Germinal center (tissue), 1 donor: ENCODE measurements at places on chromosomes 2 and 18.
A peak's percentile ranks its signal among the peaks of the same experiment; 100 is the strongest.

- no peak for DNase-seq
Observed at GRCh38 chr2:229490167-229490566, 219.1 kb upstream of the PID1 start.

DNA sequence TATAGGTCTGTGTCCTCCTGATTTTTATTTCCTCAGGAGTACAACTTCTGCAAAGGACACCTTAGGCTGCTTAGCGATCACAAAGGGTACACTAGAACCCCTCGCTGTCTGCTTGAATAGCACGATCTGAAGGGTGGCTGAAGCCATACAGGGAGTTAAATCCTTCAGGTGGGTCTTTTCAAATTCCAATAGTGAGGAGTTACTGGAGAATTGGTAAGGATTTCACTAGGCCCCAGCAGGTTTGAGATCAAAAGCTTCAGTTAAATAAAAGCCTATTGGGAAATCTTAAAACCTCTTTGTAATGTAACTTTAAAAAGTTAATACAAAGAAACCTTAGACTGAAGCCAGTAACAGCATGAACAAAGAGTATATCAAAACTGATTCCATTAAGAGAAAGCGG, 613.1 kb downstream of the ZEB2 start:
- no peak for DNase-seq

DNA sequence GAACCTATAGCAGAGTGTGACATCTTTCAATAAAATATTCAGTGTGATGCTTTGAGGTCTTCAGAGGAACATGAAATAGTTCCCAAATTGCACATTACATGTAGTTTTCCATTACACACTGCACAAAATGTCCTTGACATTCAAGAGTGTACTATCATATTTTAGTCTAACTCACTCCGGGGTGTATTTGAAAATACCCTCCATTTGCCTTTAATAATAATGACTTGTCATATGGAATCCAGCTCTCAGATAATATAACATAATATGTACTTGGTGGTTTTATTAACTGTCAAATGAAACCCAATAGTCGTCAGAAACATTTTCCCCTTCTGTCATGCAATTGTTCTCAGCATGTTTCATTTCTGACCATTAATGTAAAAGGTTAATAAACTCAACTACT, 176.7 kb upstream of the CDH19 start:
- no peak for DNase-seq

DNA sequence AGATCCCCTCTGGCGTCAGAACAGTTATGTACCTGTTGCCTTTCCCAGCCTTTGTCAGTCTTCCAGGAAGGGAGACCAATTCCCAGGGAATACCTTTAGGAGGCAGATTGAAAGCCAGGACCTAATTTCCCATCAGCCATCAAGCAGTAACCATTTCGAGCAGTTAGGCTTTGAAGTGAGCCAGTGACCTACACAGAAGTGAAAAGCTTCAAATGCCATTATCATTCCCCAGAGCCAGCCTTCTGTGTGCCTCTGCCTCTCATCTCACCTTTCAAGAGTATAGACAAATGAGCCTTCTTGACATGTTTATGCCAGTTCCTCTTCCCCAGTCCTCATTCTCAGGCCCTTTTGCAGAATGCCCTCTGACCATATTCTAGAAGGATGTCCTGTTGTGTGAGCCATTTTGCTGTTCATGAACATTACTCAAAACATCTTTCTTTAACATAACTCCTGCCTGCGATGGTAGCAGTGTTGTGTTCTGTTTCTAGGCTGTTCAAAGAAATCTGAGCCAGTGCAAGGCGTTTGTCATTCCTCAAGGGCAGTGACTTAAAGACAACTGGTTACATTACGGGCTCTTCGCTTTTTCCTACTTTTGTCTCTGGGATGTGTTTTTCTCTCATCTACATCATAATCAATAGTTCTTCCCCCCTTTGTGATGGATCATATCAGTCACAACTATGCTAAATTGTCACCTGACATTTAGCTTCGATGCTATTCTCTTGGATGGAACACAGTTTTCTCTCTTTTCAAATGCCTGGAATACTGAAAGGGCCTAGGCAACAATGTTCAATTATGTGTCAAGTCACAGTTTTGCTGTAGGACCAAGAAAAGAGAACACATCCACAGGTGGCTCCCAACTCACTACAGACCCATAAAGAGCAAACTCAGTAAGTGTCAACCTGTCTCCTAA, 138.6 kb downstream of the ALK start:
- DNase-seq = no peak

DNA sequence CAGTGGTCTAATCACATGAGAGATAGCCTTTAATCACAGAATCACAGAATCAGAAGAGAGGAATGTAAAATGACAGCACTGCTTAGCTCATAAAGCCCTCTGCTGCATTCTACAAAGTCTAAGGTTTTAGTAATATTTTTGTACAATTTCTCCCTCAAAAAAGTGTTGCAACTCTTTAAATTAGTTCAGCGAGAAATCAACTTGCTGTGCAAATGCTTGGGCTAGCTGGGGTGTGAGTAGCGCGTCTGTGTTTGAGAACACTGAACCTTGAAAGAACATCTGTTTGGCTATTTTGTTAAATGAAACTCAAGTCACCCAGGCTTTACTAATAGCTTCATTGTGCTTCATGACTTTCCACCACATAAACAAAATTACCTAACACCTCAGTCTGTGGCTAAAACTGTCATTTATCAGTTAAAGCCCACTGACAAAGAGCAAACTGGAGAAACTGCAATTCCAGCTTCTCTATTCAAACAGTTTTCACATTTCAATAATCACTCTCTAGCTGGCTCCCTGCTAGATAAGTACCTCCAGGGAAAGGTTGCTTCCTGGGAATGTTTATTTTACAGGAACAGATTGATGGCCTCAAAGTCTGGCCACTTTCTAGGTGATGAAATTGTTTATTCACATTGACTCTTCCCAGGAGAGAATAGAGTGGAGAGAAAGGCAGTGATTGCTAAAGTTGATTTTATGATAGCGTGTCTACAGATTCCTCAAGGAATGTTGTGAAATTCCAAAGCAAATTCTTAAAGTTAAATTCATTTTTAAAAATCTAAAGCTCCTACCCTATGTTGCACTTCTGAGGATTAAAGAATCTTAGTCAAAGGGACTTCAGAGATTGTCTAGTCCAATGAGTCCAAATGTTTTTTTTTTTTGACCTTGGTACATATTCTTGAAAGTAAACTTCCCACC, 36.0 kb upstream of the STAT1 start:
- DNase-seq = no peak

GRCh38 chr2:71545572-71546274, 92.4 kb downstream of the DYSF start:
- peak; percentile 53 for DNase-seq

DNA sequence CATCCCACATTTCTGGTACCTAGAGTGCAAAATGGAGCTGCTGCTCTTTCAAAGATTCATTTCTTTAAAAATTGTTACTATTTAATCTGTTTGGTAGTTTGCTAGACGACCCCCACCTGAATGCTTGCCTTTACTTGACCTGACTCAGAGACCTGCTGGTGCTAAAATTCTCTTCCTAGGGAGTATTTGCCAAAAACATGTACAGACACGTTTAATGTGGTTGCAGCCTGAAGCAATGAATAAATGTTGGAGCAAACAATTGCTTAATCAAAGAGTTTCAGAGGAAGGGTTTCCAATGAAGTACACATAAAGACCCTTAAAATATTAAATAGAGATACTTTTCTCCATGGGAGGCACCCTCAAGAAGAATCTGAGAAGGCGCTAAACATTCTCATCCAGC, 734.4 kb downstream of the CBLN2 start:
- DNase-seq = no peak

DNA sequence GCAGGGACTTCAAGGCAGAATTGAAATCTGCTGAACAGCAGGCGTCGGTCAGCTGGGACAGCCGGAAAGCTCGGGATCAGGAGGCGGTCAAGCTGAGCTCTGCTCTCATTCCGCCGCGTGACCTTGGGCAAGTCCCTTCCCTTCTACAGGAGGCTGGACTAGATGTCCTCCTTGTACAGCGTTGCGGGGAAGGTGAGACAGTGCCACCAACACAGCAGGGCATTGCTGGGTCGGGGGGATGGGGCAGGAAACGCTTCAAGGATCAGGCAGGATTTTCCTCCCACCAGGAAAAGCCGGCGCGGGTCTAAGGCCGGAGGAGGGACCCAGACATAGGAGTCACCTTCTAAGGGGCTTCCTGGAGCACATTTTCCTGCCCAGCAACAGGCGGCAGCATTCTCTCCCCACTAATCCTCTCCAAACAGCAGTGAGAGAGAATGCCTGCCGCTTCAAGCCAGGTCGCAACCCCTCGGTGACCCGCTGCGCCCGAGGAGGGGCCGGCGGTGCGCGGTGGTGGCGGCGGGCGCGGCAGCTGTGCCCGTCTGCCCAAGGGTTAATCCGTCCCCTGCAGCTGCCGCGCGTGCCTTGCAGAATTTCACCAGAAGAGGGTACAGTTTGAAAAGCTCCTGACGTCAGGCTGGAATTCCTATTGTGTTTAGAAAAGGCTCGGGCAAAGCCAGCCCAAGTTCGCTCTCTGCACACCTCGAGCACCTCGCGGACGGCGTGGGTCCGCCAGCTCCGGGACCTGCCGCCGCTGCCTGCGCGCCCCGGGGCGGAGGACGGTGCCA, at the start of gene KCNF1:
KCNF1 (plus strand) TSS at position 644 of the 785 bp plus-strand sequence. CDS start 493 bp downstream, outside the sequence.
- no peak for DNase-seq

- no peak for DNase-seq
Observed at GRCh38 chr18:56823986-56824565, 172.9 kb downstream of the WDR7 start.

DNA sequence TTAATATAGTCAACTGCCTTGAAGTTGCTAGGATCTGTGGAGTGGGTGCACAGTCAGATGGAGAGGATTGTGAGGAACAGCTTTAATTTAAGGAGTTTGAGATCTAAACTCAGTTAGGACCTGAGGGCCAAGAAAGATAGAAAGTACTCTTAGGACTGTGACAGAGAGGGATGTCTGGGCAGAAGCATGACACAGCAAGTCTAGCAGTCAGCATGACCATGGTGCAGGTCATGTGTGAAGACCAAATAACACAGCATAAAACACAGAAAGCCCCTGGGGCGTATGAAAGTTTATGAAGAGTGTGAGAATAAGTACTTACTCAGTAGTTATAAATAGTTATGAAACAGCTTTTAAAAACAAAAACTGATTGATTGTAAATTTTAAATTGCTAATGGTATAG, 107.2 kb downstream of the GALNT1 start:
- no peak for DNase-seq

DNA sequence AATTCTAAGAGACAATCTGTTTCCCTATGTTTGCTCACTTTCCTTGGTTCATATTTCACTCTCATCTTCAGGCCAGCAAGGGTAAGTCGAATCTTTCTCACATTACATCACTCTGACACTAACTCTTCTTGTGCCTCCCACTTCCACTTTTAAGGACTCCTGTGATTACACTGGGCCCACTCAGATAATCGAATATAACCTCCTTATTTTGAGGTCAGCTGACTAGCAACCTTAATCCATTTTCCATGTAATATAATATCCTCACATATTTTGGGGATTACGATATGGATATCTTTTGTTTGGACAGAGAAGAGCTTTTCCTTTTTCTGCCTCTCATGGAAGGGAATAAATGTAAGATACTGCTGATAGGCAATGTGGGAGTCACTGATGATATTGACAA, 2015.7 kb upstream of the LRRTM1 start:
- no peak for DNase-seq

- DNase-seq = no peak
Observed at GRCh38 chr2:148533685-148534084, 110.9 kb upstream of the EPC2 start.

DNA sequence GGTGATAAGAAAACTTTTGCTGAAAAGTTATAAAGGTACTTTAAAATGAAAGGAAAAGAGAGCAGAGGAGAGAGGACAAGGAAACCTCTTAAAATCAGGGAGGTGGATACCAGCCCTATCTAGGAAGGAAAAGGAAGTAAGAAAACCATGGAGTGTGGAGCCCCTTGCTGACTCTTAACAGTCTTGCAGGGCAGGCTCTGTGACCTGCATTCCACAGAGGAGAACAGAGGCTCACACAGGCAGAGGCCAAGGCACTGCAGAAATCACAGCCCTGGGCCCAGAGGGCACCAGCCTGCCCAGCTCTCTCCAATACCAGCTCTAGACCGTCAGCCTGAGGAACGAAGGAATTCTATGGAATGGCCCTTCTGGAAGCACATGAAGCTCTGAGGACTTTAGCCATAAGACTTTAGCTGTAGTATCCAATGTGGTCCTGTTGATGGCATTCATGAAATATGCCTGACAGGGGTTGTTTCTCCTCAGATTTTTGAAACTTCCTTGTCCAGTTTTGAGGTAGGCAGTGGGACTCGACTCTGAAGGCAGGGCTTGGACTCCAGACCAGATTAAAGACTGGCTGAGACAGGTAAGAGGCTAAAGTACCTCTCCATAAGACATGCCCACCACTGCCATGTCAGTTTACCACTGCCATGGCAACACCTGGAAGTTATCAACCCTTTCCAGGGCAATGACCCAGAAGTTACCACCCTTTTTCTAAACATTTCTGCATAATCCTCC, 216.3 kb downstream of the ANAPC1 start:
- DNase-seq = no peak

GRCh38 chr2:75320898-75321598, 121.7 kb upstream of the TACR1 start:
- DNase-seq = no peak

DNA sequence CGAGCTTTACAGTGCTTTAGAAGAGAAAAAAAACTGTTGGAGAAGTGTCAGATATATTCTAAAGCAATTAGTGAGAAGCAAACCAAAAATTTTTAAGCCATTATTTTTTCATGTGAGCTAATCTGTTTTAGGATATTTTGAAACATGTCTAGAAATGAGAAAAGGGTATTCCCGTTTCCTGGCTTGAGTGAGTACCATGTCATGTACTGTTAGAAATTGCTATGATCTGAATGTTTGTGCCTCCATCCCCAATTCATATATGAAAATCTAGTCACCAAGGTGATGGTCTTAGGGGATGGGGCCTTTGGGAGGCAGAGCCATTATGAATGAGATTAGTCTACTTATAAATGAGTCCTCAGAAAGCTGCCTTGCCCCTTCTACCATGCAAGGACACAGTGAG, 493.3 kb upstream of the GCFC2 start:
- no peak for DNase-seq

- no peak for DNase-seq
Observed at GRCh38 chr2:217489145-217489960, 513.4 kb downstream of the TNS1 start.

GRCh38 chr2:108370080-108370479, 7.7 kb upstream of the SULT1C4 start:
- no peak for DNase-seq

DNA sequence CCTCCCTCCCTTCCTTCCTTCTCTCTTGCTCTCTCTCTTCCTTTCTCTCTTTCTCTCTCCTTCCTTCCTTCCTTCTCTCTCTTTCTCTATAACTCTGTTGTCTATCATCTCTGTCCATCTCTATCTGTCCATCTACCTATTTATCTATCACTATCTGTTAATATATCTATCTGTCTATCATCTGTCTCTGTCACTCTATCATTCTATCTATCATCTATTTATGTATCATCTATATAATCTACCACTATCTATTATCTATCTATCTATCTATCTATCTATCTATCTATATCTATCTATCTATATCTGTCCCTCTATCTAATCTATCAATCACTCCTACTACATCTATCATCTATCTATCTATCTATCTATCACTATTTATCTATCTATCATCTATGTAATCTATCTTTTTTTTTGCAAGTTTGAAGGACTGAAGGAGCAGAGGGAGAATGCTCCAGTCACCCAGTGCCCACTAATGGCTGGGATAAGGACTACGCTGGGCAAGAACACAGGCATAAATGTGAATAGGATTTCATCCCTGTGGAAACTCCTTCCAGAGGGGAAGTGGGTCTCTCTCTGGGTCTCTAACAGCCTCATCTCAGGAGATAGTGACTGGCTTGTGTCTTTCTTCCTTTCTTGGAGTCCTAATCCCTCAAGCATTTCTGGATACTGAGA, 427.0 kb downstream of the LPIN1 start:
- DNase-seq = no peak
